GM12864 (cell line): ENCODE measurements at places on chromosomes 4 and X.

DNA sequence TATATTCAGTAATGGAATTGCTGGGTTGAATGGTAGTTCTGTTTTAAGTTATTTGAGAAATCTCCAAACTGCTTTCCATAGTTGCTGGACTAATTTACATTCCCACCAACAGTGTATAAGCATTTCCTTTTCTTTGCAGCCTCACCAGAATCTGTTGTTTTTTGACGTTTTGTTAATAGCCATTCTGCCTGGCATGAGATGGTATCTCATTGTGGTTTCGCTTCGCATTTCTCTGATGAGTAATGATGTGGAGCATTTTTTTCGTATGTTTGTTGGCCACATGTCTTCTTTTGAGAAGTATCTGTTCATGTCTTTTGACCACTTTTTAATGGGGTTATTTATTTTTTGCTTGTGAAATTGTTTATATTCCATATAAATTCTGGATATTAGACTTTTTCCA, 13.6 kb upstream of the MAGED4B start:
- DNase-seq = no peak

DNA sequence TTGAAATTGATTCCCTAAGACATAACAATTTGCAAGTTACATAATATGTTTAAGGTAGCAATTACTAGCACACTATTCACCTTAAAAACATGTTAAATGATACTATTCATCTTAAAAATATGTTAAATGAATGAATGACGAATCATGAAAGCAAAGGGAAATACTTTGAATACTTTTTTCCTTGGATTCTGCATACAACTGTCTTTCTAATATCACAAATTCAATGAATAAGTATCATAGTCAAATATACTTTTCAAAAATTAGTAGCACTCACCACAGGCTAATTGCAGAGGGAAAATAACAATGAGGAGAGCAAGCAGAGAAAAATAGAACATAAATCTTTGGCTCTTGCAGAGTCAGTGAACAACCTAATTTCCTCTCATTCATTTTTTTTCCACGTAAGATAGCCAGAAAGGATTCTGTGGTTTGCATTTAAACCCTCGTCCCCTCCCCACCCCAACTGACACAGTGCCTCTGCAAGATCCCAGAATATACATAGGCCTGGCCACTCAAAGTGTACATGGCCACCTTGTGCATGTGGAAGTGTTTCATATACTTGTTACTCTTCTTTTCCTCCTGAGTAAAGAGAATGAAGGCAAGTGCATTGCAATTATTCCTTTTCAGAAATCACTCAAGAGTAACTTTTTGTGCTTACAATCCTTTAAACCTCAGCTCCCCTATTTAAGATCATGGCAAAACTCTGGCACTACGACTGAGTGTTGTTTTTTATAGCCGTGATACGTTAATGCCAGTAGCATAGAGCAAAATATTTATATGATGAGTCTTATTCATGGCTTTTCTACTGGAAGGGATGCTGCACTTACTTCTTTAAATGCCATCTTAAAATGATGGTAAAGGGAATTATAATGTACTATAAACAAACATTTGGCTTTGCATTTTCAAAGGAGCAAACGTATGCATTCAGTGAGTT, 236.4 kb downstream of the PDGFC start:
- DNase-seq = no peak

DNA sequence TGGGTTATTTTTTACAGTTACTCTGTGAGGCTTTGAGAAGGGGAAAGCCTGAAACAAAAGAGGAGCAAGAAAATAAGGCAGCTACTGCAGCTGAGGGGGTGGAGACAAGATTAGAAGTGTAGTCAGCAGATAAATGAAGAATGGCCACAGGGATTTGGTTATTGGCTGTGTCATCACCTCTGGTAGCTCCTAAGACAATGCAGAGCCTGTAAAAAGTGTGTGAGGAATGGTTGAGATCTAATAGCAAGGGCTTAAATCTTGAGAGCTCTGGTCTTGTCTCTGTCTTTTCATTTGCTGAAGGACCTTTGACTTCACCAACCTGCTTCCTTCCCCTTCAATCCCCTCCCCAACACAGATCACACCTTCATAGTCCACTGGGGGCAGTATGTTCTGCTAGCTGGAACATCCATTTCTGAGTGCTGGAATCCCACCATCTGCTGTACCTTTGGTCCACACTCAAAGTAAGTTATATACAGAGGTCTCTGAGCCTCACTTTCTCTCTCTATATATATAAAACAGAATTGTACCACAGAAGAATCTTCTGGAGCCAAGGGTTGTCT, 213.7 kb upstream of the ZIC3 start:
- DNase-seq = no peak

DNA sequence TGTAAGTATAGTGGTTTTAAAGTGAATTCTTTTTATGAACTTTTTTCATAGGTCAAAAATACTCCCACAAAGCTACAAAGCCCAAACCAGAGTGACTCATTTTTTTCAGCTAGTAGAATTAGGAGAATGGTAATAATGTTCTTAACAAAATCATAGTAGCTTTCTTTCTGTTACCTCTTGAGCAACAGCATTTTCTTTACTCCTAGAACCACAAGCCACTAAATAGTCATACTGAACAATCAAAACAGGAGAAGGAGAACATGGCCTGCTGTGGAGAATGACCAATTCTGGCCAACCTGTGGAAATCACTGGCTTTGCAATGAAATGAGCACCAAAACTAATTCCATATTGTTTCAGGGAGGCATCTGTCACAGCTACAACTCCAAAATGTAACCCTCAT, 112.9 kb downstream of the AMMECR1 start:
- no peak for DNase-seq

DNA sequence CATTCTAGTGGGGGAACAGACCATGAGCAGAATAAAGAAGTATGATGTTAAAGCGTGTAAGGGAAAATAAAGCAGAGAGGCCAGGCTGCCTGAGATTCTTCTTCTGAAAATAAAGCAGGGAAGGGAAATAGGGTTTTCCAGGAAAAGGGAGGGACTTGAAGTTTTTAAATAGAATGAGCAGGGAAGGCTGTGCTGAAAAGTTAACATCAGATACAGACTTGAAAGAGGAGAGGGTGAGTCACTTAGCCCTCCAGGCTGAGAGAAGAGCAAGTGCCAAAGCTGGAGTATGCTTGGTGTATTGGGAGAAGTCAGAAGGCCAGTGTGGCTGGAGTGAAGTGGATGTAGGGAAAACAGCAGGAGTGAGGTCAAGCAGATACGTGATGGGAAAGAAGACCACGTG, 10.0 kb upstream of the PLK4 start:
- no peak for DNase-seq

DNA sequence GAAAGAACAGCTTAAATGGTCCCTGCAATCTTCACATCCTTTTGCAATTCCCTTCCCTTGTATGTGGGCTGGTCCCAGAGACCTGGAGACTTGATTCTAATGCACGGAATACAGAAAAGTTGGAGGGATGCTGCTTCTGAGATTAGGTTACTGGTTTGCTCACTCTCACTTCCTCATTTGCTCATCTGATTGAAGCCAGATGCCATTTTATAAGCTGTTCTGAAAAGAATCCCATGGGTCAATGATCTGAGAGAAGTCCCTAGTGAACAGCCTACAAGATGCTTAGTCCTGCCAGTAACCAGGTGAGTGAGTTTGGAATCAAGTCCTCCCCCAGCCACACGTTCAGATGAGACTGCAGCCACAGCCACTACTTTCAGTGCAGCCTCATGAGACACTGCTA, 35.9 kb downstream of the MAGEA1 start:
- DNase-seq = no peak

DNA sequence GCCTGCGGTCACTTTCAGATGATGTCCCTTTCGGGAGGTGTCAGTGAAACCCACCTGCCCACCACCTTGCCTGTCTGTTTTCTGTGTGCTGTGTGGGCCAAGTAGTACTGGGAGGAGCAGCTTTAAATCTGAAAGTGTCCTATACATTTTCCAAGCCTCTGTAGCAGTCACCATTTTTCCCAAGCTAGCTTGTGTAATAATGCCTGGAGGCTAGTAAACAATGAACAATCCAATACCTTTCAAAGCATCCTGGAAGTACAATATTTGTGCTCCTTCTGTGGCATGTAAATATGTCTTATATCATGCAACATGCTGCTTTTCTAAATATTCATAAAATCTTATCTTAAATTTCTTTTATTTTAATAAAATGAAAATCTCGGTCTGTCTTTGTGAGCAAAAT, 111.6 kb upstream of the C1GALT1C1 start:
- no peak for DNase-seq

GRCh38 chrX:21873063-21873775, 17.4 kb downstream of the YY2 start:
- no peak for DNase-seq

DNA sequence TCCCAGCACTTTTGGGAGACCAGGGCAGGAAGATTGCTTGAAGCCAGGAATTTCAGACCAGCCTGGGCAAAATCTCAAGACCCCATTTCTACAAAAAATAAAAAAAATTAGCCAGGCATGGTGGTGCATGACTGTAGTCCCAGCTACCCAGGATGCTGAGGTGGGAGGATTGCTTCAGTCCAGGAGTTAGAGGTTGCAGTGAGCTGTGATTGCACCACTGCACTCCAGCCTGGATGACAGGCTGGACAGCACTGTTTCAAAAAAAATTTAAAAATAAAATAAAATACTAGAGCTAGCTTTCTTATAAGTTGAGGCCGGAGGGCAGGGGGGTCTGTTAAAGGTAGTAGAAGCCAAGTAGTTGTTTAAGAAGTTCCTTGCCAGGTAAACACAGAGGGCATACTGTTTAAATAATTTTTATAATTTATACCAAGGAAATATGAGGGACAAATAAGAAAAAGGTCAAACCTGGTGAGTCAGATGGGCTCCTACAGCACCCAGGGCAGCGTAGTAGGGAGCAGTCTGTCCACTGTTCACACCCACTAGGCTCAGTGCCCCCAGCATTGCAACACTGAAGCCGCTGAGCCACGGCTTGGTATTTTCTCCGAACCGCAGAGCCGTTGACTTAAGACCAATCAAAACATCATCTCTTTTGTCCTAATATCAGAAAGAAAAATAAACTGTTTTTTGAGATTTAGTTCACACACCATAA, 17.3 kb downstream of the COQ2 start:
- no peak for DNase-seq

- peak; percentile 91 for DNase-seq
Observed at GRCh38 chr4:36285784-36286480, 4.5 kb downstream of the DTHD1 start.

- no peak for DNase-seq
Observed at GRCh38 chrX:85905851-85906250, 141.5 kb downstream of the CHM start.

DNA sequence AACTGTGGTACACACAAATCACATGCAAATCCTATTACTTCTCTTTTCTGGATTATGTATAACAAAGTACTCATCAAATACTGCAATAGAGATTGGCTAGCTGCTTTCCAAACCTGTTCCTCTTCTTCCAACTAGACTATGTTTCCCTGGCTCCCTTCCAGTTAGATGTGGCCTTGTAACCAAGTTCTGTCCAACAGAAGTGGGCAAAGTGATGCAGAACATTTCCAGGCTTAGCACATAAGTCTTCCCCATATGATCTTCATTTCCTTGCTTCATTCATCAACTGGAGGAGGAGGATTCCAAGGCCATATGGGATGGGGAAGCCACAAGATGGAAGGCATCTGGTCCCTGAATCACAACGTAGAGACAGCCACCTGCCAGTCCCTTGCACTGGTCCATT, 8.0 kb downstream of the SLC9A7 start:
- DNase-seq = no peak

DNA sequence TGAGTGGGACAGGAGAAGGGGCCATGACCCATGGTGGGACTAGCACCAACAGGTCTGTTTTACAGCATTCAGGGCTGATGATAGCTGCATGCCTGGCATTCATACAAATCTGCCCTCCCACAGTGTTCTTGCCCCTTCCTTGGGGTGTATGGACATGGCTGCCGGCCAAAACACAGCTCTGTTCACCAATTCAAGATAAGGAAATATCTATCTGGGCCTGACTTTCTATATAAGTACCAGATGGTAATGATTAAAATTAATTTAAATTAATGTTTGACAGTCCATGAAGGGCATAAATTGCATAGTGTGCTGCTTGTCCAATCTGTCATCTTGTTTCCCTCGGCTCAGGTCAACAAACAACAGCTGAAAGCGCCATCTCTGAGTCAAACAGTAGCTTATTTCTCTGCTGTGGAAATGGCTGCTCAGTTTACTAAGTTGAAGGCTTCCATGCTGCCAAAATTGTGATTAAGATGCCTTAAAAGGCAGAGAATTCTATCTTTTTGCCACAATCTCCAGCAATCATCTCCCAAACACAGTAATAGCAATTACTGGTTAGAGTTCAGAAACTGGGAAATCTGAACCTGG, 67.0 kb upstream of the TSPAN7 start:
- no peak for DNase-seq

DNA sequence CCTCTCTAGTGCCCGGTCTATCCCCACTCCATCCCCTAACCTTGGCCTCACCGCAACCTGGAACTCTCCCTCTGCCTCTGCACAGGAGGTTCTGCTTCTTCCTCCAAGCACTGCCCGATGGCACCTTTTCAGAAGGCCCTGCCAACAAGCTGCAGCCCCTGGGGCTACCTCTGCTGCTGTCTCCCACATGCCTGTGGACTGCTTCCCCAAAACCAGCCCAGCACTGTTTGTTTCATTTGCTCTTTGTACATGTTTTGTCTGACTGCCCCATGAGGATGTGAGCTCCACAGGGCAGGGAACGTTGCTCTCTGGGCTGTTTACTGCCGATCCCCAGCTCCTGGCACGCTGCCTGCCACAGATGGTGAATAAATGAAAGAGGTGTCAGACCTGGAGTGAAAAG, 85.4 kb downstream of the INTS6L start:
- DNase-seq = no peak

DNA sequence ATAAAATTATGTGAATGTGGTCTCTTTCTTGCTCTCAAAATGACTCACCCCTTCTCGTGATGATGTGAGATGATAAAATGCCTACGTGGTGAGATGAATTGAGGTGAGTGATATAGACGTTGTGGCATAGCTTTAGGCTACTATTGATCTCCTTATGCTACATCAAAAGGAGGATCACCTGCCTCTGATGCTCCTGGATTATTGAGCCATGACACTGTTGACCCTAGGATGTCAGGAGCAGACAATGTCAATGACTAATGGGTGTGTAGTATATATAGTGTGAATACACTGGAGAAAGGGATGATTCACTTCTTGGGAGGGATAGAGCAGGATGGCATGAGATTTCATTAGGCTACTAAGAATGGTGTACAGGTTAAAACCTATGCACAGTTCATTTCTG, 210.7 kb upstream of the PRPS2 start:
- DNase-seq = no peak

- no peak for DNase-seq
Observed at GRCh38 chrX:54758114-54759055, 39.7 kb downstream of the ITIH6 start.

DNA sequence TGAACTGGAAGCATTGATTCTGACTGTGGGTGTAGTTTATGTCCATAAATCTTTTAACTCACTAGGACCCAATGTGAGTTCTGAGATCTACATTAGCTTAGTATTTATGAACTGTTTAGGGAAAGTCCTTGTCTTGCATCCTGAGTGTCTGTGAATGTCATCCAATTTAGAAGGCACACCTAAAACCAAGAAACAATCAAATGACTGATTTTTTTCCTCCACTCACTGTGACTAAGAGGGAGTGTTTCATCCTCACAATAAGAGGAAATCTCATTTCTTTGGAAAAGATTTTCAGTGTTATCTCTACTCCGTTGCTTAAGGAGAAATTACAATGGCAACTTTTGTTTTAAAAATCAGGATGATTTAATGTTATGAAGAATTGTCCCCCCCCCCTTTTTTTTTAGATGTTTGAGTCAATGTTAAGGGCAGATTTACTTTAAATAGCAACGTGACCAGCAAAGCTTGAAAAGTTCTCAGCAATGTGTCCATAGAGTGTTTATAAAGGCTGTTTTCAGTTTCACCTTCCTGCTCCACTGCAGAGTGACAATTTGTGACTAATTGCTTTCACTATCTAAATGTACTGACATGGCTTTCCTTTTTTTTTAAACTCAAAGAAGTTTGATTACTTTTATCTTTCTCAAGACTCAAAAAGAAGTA, 173.0 kb downstream of the SPCS3 start:
- peak; percentile 47 for DNase-seq
